ENCODE measurements at places on chromosomes 6 and 20. TPM values are rescaled to one million over a fixed set of nuclear protein-coding genes. Genes with fewer than 3 reads are reported as not detected.

Gene TRDN
- not detected for total RNA-seq

Gene SLC16A10
- 14.0 TPM for total RNA-seq

Gene SLC32A1
- not detected for total RNA-seq

Gene COL21A1
- total RNA-seq: under 0.01 TPM

Gene ACSS1
- total RNA-seq: 29.8 TPM

Gene GGTLC1
- not detected for total RNA-seq

Gene FLRT3
- 7.0 TPM for total RNA-seq

Gene KLC4
- 8.7 TPM for total RNA-seq

Gene OXT
- total RNA-seq: not detected

Gene FABP7
- 69.1 TPM for total RNA-seq

Gene KCNS1
- 1.4 TPM for total RNA-seq

Gene PRDM1
- total RNA-seq: 0.33 TPM

Gene NFATC2
- total RNA-seq: 0.73 TPM

Gene CTCFL
- total RNA-seq: under 0.01 TPM

Gene TREML2
- not detected for total RNA-seq

Gene HLA-DQB1
- not detected for total RNA-seq

Gene R3HDML
- total RNA-seq: not detected

Gene PDYN
- not detected for total RNA-seq

Gene TCP11
- total RNA-seq: not detected

Gene MLIP
- total RNA-seq: 26.5 TPM

Gene HLA-DPB1
- total RNA-seq: 17.9 TPM

Gene PTGIS
- total RNA-seq: 0.73 TPM

Gene PTCRA
- 1.5 TPM for total RNA-seq

Gene ECT2L
- not detected for total RNA-seq

Gene DPM1
- 59.3 TPM for total RNA-seq

Gene SLC17A2
- total RNA-seq: not detected

Gene ZC2HC1B
- not detected for total RNA-seq

Gene IL17A
- not detected for total RNA-seq

Gene KCNQ5
- total RNA-seq: 16.0 TPM

Gene COL11A2
- total RNA-seq: 0.36 TPM

Gene RIPOR3
- total RNA-seq: not detected

Gene MUC22
- not detected for total RNA-seq

Gene ADGRG6
- 104 TPM for total RNA-seq

Gene NR2E1
- total RNA-seq: under 0.01 TPM

Gene PLEKHG1
- 8.7 TPM for total RNA-seq

Gene LY6G6D
- total RNA-seq: not detected

Gene SLC52A3
- not detected for total RNA-seq

Gene FAM83D
- total RNA-seq: 42.3 TPM

Gene BICRAL
- total RNA-seq: 4.8 TPM

Gene IGF2R
- total RNA-seq: 154 TPM

Gene TSBP1
- total RNA-seq: not detected

Gene PPP1R14C
- total RNA-seq: 0.36 TPM

Gene GSTA3
- total RNA-seq: not detected
